ENCODE measurements at places on chromosomes 4 and X. TPM values are rescaled to one million over a fixed set of nuclear protein-coding genes. Genes with fewer than 3 reads are reported as not detected.
A peak's percentile ranks its signal among the peaks of the same experiment; 100 is the strongest.

DMD gene
- total RNA-seq: 24.5 TPM

GUCY1B1 gene
- total RNA-seq: 5.8 TPM

GRCh38 chr4:121397941-121398601 lies 17.3 kb upstream of the QRFPR start:
- H3K27ac ChIP-seq: no peak overlapping the region
- no peaks in the 10 kb centered on the region for H3K36me3 ChIP-seq
- H3K4me3 ChIP-seq: no peak overlapping the region
- H3K4me1 ChIP-seq: no peaks in the 10 kb centered on the region
- no peak for DNase-seq

DNA sequence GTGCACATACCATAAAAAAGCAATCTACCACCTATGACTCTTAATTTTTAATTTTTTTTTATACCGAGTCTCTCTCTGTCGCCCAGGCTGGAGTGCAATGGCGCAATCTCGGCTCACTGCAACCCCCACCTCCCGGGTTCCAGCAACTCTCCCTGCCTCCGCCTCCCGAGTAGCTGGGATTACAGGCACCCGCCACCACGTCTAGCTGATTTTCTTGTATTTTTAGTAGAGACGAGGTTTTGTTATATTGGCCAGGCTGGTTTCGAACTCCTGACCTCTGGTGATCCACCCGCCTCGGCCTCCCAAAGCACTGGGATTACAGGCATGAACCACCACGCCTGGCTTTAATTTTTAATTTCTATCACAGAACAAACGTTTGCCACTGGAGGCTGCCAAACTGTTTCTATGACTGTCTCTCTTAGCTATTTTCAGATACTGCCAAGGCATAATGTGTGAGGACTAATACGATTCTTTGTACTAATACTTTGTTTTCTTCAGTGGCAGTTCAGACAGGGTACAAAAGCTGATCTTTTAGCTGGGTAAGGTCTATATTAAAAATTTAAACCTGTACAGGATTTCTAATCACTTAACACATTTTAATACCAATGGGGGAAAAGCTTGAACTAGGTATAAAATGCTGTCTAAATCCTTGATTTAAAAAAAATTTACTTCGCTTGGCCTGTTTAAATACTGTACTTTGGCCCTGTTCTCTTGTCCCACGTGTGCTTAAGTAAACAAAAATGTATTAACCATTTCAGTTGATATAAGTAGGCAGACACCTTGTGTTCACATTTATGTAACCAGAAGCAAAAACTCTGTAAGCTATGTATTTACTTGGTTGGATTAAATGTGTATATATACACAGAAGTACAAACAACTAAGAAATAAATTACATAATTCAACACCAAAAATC lies 2.3 kb downstream of the PGRMC2 start:
- no peaks in the 10 kb centered on the region for H3K27me3 ChIP-seq
- H3K4me1 ChIP-seq: no peaks in the 10 kb centered on the region
- H3K27ac ChIP-seq: peak overlapping the region; percentile 93
- peak overlapping the region; percentile 74 for H3K4me3 ChIP-seq
- H3K36me3 ChIP-seq: no peaks in the 10 kb centered on the region

DNA sequence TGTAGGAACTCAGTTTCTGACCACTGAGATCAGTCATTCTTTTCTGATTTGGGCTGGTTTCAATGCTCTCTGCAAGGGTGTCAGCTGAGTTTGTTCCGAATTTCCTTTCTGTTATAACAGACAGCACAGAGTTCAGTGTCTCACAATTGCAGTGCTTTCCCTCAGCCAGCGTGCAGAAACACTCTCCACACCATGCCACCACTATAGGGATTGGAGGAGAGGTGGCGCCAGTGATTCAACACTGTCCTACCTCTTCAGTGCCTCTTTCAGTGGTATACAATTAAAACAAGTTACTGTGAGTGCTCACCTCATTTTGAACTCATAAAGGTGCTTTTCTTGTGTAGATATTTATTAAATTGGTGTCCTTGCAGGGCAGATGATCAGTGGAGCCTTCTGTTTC lies 413.2 kb upstream of the CXorf51B start:
- no peak overlapping the region for H3K27ac ChIP-seq
- no peak overlapping the region for H3K4me3 ChIP-seq
- H3K27me3 ChIP-seq: no peaks in the 10 kb centered on the region
- H3K36me3 ChIP-seq: no peaks in the 10 kb centered on the region

CLDN22 gene
- total RNA-seq: not detected

SMC1A gene
- total RNA-seq: 68.4 TPM

DNA sequence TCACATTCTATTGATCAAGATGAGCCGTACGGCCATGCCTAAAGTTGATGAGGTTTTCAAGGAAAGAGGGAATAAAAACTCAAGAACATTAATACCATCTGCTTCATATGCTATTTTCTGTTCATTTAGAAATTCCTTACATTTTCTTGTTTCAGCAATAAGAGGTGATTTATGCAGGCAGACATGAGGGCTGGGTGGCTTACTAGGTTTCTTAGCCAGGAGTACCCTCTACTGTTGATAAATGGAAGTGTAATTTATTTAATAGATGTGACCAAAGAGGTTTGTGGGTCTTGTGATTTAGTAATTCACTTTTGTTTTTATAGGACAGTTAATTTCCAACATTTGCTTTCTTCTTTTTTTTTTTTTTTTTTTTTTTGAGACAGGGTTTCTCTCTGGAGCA lies 6.4 kb upstream of the SMIM9 start:
- no peak overlapping the region for H3K27ac ChIP-seq
- H3K27me3 ChIP-seq: no peaks in the 10 kb centered on the region
- no peak overlapping the region for H3K4me3 ChIP-seq
- H3K4me1 ChIP-seq: no peaks in the 10 kb centered on the region

CFI gene
- 1.6 TPM for total RNA-seq

GRCh38 chr4:2051086-2051485 lies 8.0 kb upstream of the NAT8L start:
- H3K4me1 ChIP-seq: no peaks in the 10 kb centered on the region
- no peak overlapping the region for H3K27ac ChIP-seq
- H3K4me3 ChIP-seq: no peak overlapping the region
- no peaks in the 10 kb centered on the region for H3K36me3 ChIP-seq

- H3K4me3 ChIP-seq: no peak overlapping the region
- no peaks in the 10 kb centered on the region for H3K27me3 ChIP-seq
- DNase-seq: no peak
- H3K4me1 ChIP-seq: no peaks in the 10 kb centered on the region
- H3K36me3 ChIP-seq: no peaks in the 10 kb centered on the region
These were observed 11.2 kb downstream of the P2RY8 start for GRCh38 chrX:1525583-1526355.

DNA sequence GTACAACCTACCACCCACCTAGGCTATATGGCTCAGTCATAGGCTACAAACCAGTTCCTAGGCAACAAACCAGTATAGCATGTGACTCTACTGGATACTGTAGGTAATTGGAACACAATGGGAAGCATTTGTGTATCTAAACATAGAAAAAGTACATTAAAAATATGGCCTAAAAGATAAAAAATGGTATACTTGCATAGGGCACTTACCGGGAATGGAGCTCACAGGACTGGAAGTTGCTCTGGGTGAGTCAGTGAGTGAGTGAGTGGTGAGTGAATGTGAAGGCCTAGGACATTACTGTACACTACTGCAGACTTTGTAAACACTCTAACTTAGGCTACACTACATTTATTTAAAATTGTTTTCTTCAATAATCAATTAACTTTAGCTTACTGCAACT lies 139.2 kb upstream of the RBPJ start:
- DNase-seq: no peak
- H3K4me1 ChIP-seq: no peaks in the 10 kb centered on the region
- H3K27me3 ChIP-seq: no peaks in the 10 kb centered on the region

GRCh38 chrX:15882704-15883539 lies 28.3 kb upstream of the AP1S2 start:
- no peaks in the 10 kb centered on the region for H3K36me3 ChIP-seq
- H3K4me3 ChIP-seq: no peak overlapping the region
- no peaks in the 10 kb centered on the region for H3K4me1 ChIP-seq
- no peak overlapping the region for H3K27ac ChIP-seq
- H3K27me3 ChIP-seq: no peaks in the 10 kb centered on the region

Data from colonic mucosa (tissue), 4 donors.